A549 treated with DMSO at 1 μM for 4 hours (cell line): ENCODE measurements at places on chromosomes 11 and 22. TPM values are rescaled to one million over a fixed set of nuclear protein-coding genes. Genes with fewer than 3 reads are reported as not detected.

RCOR2 gene
- 0.96 to 1.3 TPM (median 1.00 TPM) in 5 replicates for total RNA-seq

APOA5 gene
- total RNA-seq, result not detected in 5 replicates

PGA5 gene
- 0.10 TPM in 1 of 5 replicates, not detected in the others for total RNA-seq

CHST1 gene
- total RNA-seq, result 0.90 to 1.8 TPM (median 1.4 TPM) in 5 replicates

SERPING1 gene
- 0.29 to 0.55 TPM (median 0.46 TPM) in 5 replicates for total RNA-seq

PRR14L gene
- 6.5 to 9.0 TPM (median 7.5 TPM) in 5 replicates for total RNA-seq

LIF gene
- 31.4 to 46.6 TPM (median 42.4 TPM) in 5 replicates for total RNA-seq

MMP27 gene
- not detected in 5 replicates for total RNA-seq

HOATZ gene
- total RNA-seq, result not detected in 5 replicates

SEPTIN5 gene
- 6.4 to 10.3 TPM (median 7.8 TPM) in 5 replicates for total RNA-seq

KLHL35 gene
- total RNA-seq, result 0.57 to 1.4 TPM (median 1.2 TPM) in 5 replicates

SNX32 gene
- 0.06 to 0.14 TPM (median 0.11 TPM) in 4 of 5 replicates, not detected in the other for total RNA-seq

FAM181B gene
- total RNA-seq, result 0.02 to 0.05 TPM (median 0.04 TPM) in 4 of 5 replicates, not detected in the other

NCAM1 gene
- total RNA-seq, result 0.02 TPM in 1 of 5 replicates, not detected in the others

THRSP gene
- not detected in 5 replicates for total RNA-seq
